Stimulated activated CD8-positive, alpha-beta memory T cell treated with anti-CD3 and anti-CD28 coated beads, Interleukin-15, amount 100 ng/mL, for 48 hours (primary cell): ENCODE measurements at places on chromosomes 11 and 22.

GRCh38 chr11:114149689-114150407 lies 90.3 kb downstream of the ZBTB16 start:
- DNase-seq = no peak

- no peak for DNase-seq
Observed at GRCh38 chr11:59822989-59823566, 12.5 kb upstream of the MRPL16 start.

DNA sequence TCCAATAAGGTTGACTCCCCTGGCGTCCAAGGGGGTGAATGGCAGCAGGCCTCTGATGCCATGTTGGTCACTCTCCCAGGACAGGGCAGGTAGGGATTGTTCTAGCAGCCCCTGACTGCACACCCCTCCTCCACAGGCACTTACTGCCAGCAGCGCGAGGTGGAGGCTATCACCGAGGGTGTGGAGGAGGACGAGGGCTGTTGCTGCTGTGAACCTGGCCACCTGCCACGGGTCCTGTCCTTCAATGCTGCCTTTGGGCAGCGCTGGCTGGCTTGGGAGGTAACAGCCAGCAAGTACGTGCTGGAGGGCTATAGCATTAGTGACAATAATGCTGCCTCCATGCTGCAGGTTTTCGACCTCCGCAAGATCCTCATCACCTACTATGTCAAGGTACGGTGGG lies 7.7 kb upstream of the SIPA1 start:
- no peak for DNase-seq

GRCh38 chr11:36566407-36567053 lies 1.3 kb upstream of the RAG1 start:
- no peak for DNase-seq

- DNase-seq = no peak
Observed at GRCh38 chr22:47318041-47318737, 555.7 kb downstream of the TBC1D22A start.
